ENCODE measurements at places on chromosomes 7 and 10.
A peak's percentile ranks its signal among the peaks of the same experiment; 100 is the strongest.

GRCh38 chr10:133515471-133515870, 11.7 kb upstream of the CYP2E1 start:
- DNase-seq: no peak

DNA sequence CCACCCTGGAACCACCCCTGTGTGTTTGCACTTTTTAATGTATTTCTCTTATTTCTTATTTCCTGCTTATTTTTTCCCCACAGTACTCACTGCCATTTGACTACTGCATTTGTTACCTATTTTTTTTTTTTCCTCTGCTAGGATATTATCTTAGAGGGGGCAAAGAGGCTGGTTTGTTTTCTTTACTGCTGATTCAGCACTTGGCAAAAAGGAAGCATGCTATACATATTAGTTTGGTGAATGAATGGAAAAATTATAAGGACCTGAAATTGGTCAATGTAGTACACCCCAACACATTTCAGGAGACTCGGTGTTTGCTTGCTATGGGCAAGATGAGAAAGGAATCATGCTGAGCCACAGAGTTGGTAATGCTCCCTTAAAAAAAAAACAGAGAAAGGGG, 193.5 kb downstream of the SORCS3 start:
- no peak for DNase-seq

DNA sequence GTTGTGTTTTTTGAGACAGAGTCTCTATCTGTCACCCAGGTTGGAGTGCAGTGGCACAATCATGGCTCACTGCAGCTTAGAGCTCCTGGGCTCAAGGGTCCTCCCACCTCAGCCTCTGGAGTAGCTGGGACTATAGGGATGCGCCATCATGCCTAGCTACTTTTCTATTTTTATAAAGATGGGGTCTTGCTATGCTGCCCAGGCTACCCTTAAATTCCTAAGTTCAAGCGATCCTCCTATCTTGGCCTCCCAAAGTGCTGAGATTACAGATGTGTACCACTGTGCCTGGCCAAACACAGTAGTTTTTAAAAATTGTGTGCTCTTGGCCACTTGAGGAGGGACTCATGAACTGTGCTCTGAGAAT, 10.6 kb upstream of the TLX1 start:
- DNase-seq: no peak

- no peak for DNase-seq
Measured at GRCh38 chr10:86077871-86078638, 288.5 kb downstream of the GRID1 start.

DNA sequence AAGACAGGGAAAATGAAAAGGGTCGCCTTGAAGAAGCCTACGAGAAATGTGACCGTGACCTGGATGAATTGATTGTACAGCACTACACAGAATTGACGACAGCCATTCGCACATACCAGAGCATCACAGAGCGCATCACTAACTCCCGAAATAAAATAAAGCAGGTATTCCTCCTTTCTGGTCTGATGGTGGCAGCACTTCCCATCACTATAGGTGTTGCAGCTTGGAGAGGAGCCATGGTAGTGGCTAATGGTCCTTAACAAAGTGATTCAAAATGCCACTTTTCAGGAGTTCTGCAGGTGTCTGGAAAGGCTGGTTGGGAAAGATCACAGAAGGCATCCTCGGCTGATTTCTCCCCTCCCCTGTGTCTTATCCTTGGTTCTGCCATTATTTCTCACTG, 22.1 kb downstream of the EXOC4 start:
- no peak for DNase-seq

DNA sequence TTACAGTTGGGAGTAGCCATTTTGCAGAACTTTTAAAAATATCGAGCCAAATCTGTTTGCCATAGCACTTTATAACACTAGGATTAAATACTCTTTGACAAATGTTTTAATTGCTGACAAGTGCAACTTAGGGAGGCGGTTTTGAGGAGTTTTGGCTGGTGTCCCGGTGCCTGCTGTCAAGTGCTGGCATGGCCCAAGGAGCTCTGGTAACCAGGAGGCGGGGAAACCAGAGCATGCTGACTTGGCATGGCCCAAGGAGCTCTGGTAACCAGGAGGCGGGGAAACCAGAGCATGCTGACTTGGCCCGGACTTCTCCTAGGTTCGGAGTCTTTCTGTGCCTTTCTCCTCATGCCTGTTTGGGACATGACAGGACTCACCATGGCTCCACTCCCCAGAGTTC, 30.8 kb upstream of the ZNF32 start:
- DNase-seq: no peak

DNA sequence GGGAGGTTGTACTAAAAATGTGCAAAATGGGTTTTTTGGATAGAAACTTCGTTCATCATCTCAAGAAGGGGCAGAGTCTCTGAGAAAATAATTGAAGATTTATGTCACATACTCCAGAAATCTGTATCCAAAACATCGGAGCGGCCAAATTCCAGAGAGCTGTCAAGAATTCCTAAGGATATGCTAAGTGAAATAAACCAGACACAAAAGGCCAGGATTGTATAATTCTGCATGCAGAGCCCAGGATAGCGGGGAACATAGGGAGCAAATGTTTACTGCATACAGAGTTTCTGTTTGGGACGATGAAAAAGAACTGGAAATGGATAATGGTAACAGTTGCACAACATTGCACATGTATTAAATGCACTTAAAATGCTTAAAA, 224.2 kb upstream of the AUTS2 start:
- DNase-seq: peak; percentile 46

GRCh38 chr7:24783698-24784097, 26.4 kb upstream of the GSDME start:
- no peak for DNase-seq

DNA sequence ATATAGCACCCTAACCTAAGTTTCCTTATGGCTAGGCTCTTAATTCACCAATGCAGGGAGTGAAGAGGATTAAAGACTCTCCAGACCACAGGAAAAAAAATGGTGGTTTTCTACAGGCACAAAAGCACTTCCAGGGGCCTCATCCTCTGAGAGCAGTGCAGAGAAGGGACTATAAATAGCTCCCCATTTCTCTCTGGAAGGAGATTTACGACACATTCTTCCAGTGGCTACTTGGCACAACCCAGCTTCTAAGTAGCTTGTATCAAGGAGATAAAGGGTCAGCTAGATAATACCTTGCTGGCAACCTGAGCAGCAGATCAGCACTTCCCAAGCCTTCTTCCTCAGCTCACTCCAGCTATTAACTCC, 73.5 kb downstream of the CRPPA start:
- no peak for DNase-seq

DNA sequence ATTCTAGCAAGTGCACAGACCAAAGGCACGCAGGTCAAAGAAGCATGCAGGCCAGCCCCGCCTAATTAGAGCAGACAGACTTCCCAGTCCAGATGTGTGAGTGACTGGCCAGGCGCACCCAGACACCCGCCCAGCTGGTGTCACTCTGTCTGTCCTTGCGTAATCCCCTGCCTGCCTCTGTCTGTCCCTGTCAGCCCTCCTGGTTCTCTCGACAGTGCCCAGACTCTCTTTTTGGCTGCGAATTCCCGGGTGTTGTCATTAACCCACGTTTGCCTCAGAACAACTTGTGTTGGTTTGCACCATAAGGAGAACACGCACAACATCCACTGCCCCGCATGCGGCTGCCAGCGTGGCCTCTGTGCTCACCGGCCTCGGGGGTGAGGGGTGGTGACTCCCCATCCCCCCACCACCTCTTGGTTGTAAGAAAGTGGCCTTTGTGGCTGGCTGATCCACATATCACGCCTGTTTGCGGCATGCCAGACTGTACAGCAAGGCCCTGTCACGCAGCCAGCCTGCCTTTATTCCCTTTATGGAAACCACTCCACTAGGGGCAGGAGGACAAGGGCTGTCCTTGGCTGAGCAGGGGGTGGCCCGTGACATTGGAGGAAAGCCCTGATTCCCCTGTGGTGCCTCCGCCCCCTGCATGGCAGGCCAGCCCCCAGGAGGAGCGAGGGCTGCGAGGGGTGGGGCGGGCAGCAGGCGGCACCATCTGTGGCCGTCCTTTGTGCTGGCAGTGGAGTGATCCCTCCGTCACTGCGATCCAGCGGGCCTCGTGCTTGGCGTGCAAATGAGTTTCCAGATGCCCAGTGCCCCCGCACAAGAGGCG, 72.8 kb upstream of the PPIF start:
- peak; percentile 87 for DNase-seq

DNA sequence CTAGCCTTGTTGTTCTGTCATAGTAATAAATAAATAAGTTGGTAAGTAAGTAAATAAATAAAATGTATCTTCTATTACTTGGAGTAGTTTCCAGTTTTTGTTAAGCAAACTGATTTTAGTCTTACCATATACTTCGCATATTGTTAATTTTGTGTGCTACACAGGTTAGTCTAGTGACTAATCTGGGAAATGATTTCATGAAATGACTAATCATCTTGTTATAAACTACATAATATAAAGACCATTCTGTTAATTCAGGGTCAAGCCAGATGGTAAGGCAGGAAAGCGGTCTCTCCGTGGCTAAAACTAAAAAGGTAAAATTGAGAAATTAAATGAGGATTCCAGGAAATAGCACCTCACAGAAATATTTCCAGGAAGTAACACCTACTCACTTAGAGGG, 58.5 kb upstream of the FOXP2 start:
- DNase-seq: no peak

- no peak for DNase-seq
Measured at GRCh38 chr10:42864575-42864974, 82.0 kb downstream of the BMS1 start.

DNA sequence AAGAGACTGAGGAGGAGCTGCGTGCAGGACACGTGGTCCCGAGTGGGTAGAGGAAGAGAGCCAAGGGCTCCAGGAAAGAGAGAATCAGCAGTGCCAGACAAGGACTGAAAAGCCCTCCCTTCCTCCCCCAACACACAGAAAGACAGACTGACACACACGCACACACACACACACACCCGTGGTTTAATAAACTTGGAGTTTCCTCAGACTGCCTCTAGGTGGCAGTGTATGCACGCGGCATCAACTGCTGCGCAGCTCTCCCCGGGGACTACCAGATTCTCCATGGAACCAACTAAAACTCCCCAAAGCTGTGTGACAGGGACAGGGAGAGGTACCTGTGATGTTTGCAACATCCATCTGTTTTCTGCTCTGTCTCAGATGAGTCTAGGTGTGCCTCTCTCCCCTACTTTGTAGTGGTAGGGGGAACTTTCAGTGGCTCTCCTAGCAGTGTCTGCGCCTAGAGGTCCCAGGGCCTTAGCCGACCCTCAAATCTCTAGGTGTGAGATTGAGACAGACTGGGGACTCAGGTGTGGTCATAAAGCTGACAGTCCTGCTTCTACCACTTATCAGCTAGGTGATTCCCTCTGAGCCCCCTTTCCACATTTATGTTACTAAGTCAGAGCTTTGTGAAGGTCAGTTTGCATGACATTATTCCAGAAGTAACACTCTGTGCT, 9.3 kb upstream of the TSPAN14 start:
- peak; percentile 86 for DNase-seq

GRCh38 chr10:3806603-3807002, 21.6 kb upstream of the KLF6 start:
- peak; percentile 34 for DNase-seq

DNA sequence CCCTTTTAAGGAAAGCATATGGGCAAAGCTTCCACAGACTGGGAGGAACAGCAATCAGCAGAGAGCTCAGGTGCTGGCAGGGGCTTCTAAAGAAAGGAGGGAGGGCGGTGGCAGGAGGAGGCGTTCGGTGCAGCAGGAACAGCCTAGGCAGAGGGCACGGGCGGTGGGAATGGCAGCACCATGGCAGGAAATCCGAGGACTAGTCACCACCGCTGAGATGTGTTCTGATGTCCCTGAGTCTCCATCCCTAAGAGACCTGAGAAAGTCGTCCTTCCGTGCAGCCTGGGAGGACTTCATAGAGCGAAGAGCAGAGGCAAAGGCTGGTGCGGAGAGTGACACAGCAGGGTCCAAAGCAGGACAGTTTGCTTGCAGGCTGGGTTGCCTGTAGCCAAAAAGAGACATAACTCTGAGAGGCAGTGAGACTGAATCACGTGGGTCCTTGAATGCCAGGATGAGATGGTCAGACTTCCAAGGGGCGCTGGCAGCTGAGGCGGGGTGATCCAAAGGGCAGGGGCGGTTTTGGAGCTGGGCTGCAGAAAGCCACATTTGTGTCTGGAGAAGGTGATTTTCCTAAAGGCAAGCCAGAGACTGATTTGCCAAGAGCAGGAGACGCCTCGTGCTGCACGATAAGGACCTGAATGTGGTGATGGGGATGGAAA, 35.8 kb upstream of the GRID1 start:
- DNase-seq: peak; percentile 54

DNA sequence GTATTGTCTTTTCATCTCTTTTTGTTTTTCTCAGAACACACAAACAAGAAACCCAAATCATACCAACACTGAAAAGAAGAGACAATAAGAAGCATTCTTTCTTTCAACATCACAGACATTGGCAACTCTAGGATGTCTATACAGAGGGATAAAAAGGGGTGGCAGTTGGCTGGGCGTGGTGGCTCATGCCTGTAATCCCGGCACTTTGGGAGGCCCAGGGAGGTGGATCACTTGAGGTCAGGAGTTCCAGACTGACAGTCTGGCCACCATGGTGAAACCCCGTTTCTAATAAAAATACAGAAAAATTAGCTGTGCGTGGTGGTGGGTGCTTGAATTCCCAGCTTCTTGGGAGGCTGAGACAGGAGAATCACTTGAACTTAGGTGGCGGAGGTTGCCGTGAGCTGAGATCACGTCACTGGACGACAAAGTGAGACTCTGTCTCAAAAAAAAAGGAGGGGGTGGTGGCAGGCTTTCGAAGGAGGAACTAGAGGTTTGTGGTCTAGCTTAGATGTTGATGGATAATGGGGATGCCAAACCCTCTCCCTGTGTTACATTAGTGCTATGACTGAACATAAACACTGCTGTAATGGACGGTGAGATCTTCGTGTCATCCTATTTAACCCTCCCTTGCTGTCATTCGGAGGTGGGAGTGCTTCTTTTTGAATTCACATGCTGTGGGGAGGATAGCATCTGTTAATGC, 9.4 kb downstream of the CNNM2 start:
- no peak for DNase-seq

GRCh38 chr7:80078159-80078731, 56.4 kb upstream of the GNAI1 start:
- DNase-seq: peak; percentile 24

DNA sequence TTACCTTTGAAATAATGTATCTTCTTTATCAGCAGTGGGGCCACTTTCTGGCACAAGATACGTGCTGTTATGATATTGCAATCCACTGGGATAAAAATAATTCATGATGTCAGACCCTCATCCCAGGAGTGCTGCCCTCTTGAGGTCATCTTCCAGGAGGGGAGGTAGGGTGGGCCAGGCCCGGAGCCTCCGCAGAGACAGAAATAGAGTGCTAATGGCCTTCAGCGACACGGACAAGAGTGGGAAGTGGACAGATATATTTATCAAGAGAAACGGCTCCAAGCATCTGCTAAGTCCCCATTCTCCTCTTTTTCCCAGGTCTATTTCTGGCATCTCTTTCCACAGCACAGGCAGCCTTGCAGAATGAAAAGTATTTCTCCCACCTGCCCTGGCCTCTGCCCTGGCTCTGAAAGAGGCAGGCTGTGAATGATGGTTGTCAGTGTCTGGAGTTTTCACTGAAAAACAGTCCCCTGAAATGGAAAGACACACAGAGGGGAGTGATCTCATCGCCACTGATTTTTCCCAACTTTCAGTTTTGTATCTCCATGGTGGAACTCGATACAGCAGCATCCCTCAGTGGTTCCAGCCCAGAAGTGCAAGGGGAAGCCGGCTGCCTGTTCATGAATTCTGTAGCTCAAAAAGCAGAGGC, 251.7 kb upstream of the MYO3A start:
- DNase-seq: peak; percentile 48
